ENCODE measurements at places on chromosomes 1 and 21.
A peak's percentile ranks its signal among the peaks of the same experiment; 100 is the strongest.

DNA sequence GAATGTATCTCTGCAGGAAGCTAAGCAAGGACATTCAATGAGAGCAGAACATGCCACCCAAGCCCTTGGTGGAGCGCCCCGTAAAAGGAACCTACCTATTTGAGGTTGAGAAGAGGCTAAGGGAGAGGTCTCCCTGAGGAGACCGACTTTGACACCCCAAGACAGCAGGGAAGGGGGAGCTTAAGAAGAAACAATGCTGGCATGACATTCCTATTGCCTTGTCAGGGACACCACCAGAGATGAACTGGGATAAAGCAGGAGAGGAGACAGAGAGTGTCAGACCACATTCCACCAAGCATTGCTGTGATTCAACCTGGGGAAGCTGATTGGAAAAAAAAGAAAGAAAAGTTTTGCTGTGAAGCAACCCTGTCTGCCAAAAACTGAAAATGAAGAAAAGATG, 13.3 kb upstream of the S100A2 start:
- DNase-seq = no peak

- DNase-seq = no peak
Measured at GRCh38 chr1:201840055-201840454, 11.1 kb downstream of the IPO9 start.

GRCh38 chr1:15174615-15174983, 21.1 kb downstream of the TMEM51 start:
- no peak for DNase-seq

GRCh38 chr21:42414928-42415769, 11.4 kb downstream of the UBASH3A start:
- DNase-seq = no peak

GRCh38 chr1:233367057-233367803, 39.7 kb downstream of the MAP3K21 start:
- DNase-seq = no peak

DNA sequence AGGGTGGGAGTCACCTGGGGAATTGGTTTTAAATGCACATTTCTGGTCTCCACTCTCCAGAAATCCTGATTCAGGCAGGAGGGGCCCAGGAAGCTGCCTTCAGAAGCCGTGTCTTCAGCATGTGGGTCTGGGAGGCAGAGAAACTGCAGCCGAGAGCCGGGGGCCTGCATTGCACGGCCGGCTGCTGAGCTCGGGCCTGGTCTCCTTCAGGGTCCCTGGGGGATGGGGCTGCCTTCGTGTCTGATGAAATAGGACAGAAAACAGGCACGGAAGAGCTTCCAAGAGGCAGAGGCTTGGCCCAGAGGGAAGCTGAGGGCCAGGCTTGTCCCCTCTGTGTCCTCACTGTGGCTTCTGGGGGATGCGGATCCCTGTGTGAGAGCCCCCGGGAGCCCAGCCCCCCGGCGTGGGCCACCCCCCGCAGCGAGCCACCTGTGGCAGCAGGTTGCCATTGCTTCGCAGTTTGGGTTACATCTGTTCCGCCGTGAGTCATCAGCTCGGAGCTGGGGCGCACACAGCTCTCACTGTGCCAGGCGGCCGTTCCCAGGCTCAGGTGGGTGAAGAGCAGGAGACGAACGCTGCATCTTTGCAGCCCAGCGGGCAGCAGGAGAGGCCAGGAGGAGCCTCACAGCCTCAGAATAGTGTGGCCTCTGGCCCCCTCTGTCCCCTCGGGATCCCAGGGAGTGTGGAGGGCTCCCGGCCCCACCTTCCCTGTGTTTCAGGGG, 72.4 kb downstream of the AJAP1 start:
- DNase-seq = no peak

DNA sequence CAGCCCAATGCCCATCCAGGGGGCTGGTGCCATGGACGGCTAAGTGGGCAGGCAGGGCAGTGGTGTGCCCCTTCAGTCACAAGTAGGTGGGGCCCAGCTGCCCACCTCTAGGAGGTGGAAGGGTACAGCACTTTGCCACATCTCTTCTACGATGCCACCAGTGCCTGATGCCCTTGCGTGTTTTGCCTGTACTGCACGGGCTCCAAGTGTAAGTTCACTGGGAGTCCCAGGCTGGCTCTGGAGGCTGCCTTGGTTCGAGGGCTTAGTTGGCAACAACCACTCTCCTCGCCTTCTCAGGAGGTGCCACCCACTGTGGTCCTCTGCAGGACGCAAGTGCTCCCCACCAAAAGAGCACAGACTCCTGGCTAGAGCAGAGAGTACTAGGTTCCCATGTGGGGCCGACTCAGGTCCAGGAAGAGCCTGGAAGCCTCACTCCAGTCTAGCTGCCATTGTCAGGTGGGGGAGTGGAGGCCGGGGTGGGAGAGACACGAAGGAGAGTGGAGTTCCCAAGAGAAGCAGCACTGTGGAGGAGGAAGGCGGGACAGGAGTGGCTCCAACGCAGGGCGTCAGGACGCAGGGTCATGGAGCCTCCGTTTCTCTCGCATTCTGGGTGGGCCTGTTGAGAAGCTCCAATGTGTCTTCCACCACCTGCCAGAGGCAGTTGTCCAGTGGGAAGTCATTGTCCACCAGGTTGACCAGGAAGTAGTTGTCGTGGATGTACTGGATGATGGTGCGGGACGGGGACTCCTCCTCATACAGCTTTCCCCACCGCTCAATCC, 15.5 kb downstream of the MTHFR start:
- DNase-seq = no peak

GRCh38 chr1:27099587-27100334, 55.2 kb downstream of the SLC9A1 start:
- DNase-seq = peak; percentile 33

GRCh38 chr1:186118724-186119123, 256.3 kb downstream of the TPR start:
- no peak for DNase-seq

DNA sequence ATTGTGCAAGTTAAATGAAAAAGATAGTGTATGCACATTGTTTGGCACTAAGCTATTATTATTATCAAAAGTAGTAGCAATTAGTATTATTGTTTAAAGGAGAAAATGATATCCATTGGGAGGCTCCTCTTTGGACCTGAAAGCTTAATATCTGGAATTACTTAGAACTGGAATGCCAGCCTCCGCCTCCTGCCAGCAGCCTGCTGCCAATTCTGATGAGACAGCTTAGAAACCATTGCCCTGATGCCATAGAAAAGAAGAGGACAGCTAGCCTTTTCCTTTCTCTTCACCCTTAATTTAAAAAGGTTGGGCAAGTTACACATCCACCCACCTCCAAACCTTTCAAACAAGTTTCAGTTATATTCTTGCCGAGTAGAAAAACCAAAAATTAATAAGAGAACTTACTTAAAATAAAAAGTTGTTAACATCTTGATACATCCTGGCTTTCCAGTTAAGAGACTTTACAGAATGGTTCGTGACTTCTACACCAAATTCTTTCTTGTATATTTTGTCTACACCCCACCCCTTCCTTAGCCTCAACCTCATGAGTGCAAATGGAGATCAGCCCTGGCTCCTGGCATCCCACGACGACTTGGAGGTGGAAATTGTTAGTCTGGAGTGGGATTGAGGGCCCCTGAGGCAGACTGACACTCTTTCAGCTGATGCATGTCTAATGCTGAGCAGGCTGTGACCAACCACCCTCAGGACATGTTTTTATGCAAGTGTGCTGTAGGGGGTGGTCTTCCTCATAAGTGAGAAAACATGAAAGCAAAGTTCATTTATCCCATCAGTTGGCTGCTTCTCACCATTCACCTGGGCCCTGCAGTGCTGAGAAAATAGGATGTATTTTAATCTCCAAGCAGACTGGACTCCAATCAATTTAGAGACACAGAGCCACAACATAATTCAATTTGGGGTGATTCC, 120.6 kb downstream of the KCNJ15 start:
- DNase-seq = no peak

DNA sequence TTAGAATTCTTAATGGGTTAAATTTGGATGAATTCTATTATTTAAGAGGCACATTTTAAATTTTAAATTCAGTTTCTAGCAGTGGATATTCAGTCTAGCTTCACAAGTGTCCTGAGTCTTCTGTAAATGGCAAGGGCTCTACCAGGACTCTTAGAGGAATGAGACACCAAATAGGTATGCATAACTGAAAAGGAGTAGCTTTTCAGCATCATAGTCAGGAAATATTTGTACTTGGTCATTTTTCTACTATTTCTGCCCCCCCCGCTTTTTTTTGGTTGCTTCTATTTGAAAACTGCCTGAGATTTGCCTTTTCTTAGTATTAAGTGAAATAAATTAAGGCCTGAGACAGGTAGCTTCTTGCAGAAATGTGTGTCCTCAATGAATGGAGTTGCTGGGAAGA, 80.2 kb downstream of the MAST2 start:
- no peak for DNase-seq

All from spinal cord (tissue), 10 donors.